ENCODE measurements at places on chromosomes 7 and 10.

DNA sequence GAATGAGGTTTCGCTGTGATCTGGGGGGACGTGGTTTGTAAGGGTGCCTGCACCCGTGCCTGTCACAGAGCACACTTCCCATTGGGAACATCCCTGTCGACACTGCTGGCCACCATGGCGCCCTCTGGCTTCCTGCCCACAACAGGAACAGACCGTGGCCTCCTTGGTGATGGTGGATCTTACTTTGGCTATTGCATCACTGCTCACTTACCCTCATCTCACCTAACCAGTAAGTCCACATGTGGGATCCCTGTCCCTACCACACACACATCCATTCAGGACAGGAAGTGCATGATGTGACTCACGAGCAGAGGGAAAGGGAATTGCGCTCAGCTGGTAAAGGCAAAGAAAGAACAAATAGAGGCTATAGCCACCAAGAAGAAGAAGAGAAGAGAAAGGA lies 26.2 kb upstream of the SEC61G start:
- DNase-seq, result no peak

DNA sequence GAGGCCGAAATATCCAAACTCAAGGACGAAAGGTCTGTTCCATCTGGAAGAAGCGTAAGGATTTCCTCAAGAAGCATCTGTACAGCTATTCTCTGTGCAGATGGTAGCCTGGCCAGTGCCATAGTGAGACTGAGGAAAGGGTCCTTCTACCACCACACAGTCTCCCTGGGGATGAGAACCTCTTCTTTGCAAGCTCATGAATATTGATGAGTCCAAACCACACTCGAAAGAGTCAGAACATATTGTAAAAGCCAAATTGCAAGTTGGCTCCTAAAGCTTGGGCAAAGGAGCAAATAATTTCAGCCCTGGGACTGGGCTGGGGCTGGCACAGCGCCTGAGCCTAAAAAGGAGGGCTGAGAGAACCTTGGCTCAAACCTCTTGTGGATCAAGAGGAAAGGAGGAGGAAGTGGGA lies 66.1 kb upstream of the PIP4K2A start:
- no peak for DNase-seq

GRCh38 chr7:84510505-84510904 lies 315.9 kb upstream of the SEMA3A start:
- DNase-seq, result no peak

DNA sequence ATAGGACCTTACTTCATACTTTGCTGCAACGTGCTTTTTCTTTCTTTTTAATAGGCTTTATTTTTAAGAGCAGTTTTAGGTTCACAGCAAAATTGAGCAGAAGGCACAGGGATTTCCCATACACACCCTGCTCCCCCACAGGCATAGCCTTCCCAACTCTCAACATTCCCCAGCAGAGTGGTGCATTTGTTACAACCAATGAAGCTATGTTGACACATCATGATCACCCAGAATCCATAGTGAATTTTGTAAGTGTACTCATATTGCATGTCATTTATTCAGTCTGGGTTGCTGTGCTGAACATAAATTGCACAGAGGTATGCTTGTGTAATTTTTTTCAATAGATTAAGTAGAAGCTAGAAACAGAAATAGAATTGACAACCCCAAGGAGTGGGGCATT lies 327.3 kb downstream of the INHBA start:
- no peak for DNase-seq

Data from NCI-H1436 treated with DMSO at 0.1 percent for 48 hours (cell line).